Right atrium auricular region (tissue), 2 donors: ENCODE measurements at places on chromosomes 6 and 20.

GRCh38 chr6:154503658-154504057 is 6.8 kb downstream of the CNKSR3 start:
- no peak for DNase-seq

DNA sequence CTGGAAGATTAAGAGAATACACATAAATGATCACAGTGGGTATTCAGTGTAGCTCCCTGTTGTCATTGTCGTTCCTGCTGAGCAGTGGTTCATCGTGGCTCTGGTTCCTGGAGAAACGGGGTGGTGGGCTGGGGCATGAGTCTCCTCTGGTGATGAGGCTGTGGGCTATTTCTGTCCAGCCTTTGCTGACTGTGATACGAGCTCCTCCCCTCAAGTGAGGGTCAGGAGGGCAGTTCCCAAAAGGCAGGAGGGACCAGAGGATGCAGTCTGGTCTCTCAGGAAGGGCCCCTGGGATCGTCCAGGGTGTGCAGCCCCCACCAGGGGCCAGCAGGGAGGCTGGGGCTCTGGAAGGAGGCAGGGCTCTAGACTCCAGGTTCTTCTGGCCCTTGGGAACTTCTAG is 31.1 kb upstream of the DLGAP4 start:
- DNase-seq = no peak

DNA sequence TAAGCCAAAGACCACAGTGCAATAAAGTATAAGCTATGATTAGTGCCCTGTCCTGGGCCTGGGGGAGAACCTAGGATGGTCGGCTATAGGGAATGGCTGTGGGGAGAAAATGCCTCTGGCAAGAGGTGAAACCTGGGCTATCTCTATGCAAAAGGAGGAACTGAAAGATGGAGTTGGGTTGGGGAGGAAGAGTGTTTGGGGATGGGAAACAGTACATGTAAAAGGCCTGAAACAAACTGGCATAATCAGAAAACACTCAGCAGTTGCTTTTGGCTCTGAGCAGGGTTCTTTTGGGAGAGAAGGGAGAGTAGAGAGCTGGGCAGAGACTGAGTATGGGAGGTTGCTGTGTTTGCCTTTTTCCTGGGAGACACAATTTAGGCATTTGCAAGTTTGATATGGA is 31.9 kb upstream of the FUCA2 start:
- DNase-seq = no peak

- DNase-seq = no peak
Observed at GRCh38 chr6:127475823-127476176, 16.6 kb upstream of the KIAA0408 start.

DNA sequence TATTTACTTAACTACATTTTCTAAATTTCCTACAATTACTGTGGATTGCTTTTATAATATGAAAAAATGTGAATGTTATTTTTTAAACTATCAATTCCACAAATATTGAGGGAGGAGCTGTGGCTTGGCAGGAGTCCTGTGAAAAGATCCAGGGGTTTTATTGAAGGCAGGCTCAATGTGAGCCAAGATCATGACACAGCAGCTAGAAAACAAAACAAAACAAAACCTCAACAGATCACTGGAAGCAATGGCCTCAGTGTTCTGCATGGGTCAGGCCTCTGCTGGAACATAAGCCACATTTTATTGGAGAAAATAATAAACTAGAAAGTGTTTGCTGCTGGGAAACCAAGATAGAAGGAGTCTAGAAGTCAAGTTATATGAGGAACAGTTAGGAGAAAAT is 19.4 kb upstream of the RCAN2 start:
- no peak for DNase-seq

DNA sequence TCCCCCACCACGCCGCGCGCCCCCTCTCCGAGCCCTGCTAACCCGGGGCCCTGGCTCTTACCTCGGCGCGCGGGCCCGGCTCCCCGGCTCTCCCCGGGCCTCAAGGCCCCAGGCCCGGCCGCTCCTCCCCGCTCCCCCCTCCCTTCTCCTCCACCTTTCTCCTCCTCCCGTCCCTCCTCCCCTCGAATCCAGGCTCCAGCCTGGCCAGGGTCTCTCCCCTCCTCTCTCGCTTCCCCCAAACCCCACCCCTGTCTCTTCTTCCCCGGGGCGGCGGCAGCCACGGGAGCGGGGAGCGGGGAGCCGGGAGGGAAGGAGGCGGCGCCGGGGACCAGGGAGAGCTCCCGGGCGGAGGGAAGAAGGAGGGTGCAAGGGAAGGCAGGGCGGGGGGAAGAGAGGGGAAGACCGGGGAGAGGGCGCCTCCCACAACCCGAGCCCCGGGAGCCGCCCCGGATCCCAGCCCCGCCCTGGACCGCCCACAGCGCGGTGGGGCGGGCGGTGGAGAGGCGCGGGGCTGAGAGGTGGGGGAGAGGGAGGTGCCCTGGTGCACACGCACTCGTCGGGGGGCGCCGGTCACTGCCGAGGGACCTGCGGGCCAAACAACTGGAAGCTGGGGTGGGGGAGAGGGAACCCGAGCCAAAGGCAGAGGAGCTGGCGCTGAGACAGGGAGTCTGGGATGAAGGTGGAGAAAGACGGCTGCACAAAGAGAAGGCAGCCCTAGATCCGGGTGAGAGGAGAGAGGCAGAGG is at the start of gene GABBR1:
TSS of gene GABBR1 (minus strand) at position 395 of the 745 bp plus-strand sequence. CDS start 798 bp downstream, outside the sequence.
- DNase-seq = peak; percentile 82
